GM04504 (cell line): ENCODE measurements at places on chromosomes 5 and 9.

DNA sequence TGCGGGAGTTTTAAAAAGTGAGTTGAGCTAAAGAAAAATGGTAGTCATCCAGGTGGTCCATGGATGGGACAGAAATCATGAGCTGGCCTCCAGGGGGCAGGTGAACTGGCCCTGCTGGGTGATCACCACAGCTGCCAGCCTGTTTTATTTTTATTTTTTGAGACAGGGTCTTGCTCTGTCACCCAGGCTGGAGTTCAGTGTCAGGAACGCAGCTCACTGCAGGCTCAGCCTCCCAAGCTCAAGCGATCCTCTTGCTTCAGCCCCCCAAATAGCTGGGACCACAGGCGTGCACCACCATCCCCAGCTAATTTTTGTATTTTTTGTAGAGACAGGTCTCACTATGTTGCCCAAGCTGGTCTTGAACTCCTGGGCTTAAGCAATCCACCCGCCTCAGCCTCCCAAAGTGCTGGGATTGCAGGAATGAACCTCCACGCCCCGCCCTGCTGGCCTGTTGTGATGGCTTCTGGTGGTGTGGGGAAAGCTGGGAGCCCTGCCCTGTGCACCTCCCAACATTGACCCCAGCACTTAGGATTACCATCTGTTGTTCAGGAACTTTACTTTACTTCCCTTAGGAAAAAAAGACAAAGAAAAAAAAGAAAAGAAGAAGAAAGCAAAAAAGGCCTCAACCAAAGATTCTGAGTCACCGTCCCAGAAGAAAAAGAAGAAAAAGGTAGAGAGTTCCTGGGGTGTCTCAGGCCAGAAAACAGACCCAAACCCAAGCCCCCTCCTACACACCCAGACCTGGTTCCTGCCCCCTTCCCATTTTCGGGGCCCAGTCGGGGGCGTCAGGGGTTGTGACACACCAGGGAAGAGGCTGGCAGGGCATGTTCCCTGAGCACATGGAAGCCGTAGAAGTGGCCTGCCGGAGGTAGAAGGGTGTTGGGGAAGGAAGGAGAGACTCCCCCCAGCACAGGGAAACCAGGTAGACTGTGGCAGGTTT lies 14.7 kb downstream of the CD74 start:
- no peak for DNase-seq

DNA sequence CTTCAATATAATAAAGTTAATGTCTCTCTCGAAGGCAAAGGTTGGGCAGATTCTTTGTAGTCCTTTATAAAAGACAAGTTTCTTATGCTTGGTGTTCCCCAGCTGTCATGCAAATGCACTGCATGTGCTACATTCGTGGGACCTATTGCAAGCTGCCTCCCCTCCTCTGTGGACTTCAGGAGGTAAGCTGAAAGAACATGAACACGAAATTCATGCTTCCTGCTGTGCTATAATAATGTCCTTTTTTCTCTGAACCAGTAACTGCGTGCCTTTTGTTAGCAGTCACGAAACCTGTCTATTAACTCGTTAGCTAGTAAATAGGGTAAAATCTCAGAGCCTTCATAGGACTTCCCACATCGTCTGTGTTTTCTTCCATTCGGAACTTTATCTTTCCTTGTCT lies 363.5 kb downstream of the CDH9 start:
- no peak for DNase-seq

DNA sequence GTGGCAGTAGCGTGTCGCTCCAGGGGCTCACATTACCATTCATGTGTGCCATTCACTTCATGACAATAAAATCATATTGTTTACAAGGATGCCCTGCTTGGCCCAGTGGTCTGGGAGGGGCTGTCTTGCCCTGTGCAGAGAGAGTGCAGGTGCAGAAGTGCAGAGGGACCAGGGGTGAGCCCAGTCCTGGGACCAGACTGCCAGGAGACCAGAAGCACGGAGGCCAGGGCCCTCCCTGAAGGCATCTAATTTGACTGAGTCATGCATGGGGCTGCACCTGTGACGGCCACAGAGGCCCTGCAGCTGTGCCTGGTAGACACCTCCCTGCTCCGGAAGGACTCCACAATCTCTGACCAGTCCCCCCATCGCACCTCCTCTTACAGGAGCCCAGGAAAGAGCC lies 164.4 kb upstream of the FOXD4L5 start:
- no peak for DNase-seq

GRCh38 chr9:93164085-93164484 lies 19.9 kb upstream of the WNK2 start:
- DNase-seq = no peak

- no peak for DNase-seq
Observed at GRCh38 chr9:36746415-36746814, 173.7 kb downstream of the MELK start.

GRCh38 chr5:41191249-41191648 lies 22.1 kb downstream of the C6 start:
- DNase-seq = no peak

GRCh38 chr9:35521708-35522107 lies 31.8 kb downstream of the RUSC2 start:
- DNase-seq = no peak

GRCh38 chr5:142074006-142074405 lies 34.6 kb upstream of the NDFIP1 start:
- DNase-seq = no peak

GRCh38 chr9:98838155-98838867 lies 30.8 kb downstream of the GALNT12 start:
- no peak for DNase-seq

- no peak for DNase-seq
Observed at GRCh38 chr9:102047549-102047948, 309.1 kb upstream of the GRIN3A start.

DNA sequence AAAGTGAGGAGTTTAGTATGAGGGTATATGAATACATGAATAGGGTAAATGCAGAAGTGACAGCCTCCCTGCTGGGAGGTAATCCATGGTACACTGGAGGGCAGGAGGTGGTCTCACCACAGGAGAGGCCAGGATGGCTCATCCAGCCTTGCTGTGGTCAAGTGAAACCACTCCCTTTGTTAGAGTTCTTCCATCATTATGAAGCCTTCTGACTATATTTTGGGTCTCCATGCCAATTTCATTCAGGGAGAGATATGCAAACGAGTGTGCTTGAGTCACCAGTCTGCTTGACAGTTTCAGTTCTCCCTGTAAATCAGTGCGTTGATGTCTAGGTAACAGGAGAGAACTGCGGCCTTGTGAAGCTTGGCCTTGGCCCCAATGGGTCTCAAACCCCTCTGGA lies 16.4 kb downstream of the PPP3R2 start:
- no peak for DNase-seq
